ENCODE measurements at places on chromosomes 1 and 21.

DNA sequence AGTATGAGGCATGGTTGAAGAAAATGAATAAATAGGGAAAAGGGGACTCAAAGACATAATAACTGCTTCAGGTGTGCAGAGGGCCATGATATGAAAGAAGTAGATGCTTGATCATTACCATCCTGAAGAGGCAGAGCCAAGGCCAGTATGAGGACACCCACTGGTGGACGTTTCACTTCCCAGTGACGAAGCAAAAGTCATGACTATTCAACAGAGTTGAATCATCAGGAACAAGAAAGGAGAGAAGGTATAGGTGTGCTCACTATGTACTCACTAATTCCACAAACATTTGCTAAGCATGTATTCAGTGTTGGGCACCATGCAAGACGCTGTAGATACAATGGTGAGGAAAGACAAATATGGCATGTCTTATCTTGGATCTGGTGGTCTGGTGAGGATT is 319.2 kb upstream of the RUNX1 start:
- DNase-seq, result no peak

DNA sequence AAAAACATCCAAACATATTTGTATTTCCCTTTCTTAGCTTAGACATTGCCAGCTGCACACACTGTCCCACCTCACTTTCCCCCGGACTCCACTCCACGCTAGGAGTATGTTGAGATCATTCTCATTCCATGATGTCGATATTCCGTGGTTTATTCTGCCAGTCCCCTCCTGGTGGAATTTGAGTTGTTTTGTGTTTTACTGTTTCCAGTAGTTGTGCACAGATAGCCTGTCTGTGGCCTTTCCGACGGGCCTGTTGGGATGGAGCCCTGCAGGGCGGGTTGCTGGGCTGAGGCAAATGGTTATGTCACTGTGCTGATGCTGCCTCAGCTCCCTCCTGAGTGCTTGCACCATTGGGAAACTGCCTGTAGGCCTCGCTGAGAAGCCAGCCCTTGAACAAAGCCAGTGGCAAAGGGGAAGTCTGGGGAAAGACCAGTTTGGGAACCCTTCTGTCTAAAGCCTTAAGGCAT is 12.8 kb downstream of the TRAPPC10 start:
- no peak for DNase-seq

GRCh38 chr1:226711976-226712741 is 26.9 kb downstream of the ITPKB start:
- peak; percentile 36 for DNase-seq

GRCh38 chr1:152964536-152964935 is 5.9 kb upstream of the SPRR4 start:
- no peak for DNase-seq

- DNase-seq, result no peak
Measured at GRCh38 chr1:163205513-163205912, 2.8 kb upstream of the RGS5 start.

- no peak for DNase-seq
Measured at GRCh38 chr1:235923466-235924021, 56.8 kb upstream of the LYST start.

DNA sequence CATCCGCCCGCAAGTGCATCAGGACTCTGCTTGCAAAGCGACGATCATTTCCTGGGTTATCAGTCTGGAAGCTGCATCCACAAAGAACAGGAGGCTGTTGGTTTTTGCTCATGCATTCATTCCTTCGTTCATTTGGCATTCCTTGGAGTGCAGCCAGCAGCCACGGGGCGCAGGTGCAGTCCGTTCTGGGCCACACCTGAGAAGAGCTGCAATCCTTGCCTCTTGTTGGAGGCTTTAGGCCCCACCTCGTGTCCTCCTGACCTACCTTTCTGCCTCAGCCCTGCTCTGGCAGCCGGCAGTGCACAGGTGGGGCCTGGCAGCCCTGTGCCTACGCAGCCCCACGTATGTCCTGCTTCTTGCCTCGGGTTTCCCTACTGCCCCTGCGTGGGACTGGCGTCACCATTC is 19.6 kb upstream of the C2CD2 start:
- no peak for DNase-seq

GRCh38 chr21:16087523-16087922 is 357.7 kb downstream of the USP25 start:
- no peak for DNase-seq

DNA sequence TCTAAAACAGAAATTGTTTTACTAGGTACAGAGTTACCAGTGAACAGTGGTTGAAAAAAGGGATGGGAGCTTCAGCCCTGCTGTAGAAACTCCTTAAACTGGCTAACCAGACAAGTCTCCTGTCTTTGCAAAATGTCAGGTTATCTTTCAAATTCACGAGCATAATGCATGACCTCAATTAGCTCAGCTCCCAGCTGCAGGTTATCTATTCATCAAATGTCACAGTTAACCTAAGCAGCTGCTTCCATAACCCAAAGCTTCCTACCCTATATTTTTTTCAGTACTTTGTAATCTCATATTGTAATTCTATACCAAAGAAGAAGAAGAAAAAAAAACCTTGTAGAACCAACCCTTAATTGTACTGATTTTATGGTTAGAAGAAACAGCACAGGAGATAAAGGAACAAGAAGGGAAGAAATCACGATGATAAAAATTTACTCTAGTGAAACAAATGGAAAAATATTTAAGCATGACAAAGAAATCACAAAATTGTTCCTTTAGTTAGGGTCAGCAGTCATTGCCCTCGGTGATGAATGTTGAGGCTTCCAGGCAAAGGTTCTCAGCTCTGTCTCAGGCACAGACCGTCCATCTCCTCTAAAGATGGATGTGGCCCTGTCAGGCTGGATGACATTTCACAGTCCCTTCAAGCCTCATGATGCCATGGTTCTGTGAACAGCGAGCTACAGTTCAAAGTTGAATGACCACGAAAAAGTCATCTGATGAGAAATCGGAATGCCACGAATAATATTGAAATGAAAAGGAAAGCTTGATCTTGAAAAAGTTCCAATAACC is 95.9 kb downstream of the PLD5 start:
- DNase-seq, result no peak

DNA sequence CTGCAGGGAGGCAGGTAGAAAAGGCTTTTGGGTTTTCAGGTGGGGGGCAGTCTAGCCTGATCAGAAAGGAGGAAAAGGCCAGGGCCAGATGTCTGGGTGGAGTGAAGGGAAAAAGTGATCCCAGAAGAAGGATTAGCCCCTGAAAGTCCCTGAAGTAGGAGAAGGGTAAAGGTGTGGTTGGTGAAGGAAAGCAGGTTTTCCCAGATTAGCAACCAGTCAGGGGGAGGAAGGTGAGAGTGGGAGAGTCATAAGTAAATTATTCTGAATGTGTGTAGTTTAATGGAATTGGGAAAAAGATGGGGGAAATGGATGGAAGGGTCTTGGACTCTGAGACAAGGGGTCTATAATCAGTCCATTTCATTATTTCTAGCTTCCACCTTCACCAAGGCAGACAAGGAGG is 647 bp upstream of the SPRR1A start:
- no peak for DNase-seq

DNA sequence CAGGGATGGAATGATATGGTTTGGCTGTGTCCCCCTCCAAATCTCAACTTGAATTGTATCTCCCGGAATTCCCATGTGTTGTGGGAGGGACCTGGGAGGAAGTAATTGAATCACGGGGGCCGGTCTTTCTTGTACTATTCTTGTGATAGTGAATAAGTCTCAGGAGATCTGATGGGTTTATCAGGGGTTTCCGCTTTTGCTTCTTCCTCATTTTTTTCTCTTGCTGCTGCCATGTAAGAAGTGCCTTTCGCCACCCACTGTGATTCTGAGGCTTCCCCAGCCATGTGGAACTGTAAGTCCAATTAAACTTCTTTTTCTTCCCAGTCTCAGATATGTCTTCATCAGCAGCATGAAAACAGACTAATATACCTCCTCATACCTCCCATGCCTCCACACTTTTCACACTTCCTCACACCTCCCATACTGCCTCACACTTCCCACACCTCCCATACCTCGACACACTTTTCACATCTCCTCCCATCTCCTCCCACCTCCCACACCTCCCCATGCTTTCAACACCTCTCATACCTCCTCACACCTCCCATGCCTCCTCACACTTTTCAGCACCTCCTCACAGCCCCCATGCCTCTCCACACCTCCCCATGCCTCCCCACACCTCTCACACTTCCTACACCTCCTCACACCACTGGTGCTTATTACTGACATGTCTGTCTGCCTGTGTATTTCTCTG is 21.3 kb downstream of the GPR137B start:
- no peak for DNase-seq

DNA sequence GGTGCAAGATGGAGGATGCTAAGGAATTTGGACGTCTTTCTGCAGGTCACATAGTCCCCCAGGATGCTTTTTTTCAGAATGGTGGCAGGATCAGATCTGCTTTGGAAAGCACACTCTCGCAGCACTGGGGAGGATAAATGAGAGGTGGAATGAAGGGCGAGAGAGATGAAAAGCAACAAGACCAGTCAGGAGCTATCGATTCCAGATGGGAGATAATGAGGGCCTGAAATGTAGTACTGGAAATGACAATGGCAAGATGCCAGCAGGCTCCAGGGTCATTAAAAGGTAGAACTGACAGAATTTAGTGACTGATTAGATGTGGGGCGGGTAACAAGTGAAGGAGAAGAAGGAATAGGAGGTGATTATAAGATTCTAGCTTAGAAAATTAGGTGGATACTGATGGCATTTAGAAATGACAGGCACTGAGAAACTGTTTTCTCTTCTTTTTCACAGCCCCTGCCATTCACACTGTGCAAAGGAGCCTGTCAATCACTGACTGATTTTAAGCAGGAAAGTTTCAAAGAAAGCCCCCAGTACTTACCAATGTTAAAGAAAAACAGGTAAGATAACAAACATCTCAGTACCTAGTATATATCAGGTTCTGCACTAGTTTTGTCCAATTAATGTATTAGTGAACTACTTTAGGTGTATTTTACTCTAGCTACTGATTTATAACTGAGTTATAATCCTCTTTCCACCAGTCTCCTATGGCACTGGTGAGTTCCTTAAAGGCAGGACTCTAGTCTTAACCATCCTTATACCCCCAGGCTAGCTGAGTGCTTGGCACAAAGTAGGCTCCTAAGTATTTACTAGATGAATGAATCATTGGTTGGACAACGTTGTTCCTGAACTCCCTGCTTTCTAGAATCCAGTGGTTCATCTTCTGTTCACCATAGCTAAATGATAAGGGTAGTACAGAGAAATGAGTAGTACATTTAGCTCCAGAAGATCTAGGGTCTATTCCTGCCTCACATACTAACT is 9.2 kb downstream of the PIGM start:
- no peak for DNase-seq

DNA sequence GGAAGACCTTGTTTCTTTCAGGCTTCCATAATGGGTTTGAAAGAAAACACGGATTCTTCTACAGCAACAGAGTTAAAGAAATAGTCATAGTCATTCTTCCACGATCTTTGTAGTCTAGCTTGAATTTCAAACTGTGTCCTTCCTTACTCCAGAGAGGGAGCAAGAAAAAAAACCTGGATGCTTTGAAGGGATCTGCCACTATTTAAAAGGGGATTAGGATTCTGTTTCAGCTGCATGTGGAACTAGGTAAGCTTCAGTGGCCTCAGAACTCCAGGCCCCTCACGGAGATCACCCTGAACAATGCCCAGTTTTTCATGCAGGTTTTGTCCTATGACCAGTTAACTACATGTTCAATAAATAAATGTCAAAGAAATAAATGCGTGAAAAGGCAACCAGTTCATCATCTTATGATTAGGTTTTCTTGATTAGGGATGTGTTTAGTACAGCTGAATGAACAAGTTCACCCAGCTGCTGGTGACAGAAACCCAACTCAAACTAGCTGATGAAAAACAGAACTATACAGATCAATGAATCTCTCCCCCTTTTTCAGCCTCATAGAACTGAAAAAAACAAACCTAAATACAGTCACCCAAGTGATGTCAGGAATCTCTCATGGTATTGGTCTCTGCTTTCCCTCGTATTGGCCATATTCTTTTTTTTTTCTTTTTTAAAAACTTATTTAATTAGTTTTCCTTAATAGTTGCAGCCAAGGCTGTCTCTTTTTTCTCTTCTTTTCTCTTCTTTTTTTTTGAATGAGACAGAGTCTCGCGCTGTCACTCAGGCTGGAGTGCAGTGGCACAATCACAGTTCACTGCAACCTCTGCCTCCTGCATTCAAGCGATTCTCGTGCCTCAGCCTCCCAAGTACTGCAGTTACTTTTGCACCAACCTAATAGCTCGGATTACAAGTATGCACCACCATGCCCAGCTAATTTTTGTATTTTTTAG is 14.6 kb upstream of the MPZL1 start:
- no peak for DNase-seq

GRCh38 chr1:26820784-26821269 is 5.7 kb upstream of the ZDHHC18 start:
- peak; percentile 2 for DNase-seq

DNA sequence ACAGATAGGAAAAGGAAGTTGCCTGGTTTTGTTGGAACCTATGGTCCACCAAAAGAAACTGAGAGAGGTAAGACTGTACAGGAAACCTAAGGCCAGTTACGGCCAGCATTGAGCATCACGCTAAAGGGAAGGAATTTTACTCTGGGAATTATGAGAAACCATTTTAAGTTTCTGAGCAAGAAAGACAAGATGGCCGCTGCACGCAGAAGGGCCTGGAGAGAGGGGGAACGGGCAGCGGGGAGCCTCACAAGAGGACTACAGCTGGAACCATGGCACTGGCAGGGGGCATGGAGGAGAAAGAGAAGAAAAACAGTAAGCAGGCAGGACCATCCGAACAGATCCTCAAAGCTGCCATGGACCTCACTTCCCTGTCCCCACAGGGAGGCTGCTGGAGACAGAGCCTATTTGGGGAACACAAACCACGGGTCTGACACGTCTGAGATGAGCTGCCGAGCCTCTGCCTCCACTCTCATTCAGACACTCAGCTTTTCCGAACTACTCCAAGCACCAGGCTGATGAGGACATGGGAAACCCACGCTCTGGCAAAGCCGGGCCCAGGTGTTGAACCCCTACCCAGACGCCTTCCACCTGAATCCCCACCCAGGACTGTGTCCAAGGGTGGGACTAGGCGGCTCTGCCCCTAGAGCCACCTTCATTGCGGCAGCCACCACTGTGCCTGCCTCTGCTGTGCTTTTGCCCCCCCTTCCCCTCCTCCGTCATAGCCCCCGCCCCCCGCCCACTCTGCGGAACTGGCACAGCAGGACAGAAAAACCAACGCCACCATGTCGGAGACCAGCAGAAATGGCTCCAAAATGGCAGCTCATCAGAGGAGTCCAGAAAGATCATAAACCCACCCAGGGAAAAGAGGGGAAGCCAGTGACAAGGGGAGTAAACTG is 69.0 kb downstream of the CD46 start:
- DNase-seq, result no peak

GRCh38 chr1:211874521-211875347 is 44.2 kb upstream of the LPGAT1 start:
- DNase-seq, result no peak

- no peak for DNase-seq
Measured at GRCh38 chr1:77048615-77049005, 170.6 kb downstream of the PIGK start.

GRCh38 chr1:220550811-220551399 is 23.0 kb downstream of the MARK1 start:
- DNase-seq, result no peak

All from effector CD8-positive, alpha-beta T cell (primary cell).